Forelimb muscle (tissue), 1 donor: ENCODE measurements at places on chromosomes 7 and 10.

DNA sequence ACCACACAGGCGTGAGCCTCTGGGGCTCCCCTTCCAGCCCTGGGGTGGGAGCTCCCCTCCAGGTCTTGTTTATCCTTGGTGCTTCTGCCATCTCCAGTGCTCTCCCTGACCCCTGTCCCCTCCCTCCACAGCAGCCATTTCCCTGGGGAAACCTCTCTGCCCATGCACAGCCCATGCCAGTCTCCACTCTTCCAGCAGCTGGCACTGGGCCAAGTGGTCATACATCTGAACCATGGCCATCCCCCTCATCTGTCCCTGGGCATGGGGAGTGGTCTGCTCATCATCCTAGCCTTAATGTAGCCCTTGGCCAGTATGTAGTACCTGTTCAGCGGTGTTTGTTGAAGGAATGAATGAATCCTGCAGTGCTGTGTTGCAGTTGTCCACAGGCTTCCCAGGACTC, 172.4 kb upstream of the ZNF32 start:
- DNase-seq: no peak

- no peak for DNase-seq
Measured at GRCh38 chr7:130254555-130254954, 12.1 kb upstream of the CPA2 start.

- no peak for DNase-seq
Measured at GRCh38 chr10:73872190-73872710, 2.1 kb downstream of the CAMK2G start.

DNA sequence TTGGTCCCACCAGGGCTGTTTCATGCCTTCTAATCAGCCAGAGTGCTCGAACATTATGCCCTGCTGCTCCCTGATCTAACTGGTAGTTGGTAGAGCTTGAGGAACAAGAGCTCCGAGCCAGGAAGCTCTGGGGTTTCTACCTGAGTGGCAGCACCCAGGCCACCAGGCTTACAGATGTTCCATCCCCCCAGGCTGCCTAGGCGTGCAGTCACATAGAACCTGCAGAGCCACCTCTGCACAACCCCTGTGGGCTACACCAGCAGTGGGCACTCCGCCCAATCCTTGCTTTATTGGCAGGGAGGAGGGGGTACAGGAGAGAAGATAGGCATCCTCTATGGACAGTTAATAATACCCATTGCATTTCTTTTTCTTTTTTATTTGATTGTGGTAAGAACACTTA, 21.8 kb downstream of the MAP3K8 start:
- DNase-seq: no peak

- no peak for DNase-seq
Measured at GRCh38 chr7:52747817-52748216, 287.6 kb upstream of the POM121L12 start.

GRCh38 chr7:102981451-102981850, 68.7 kb downstream of the LRRC17 start:
- no peak for DNase-seq

GRCh38 chr10:76085002-76085816, 653.8 kb downstream of the LRMDA start:
- DNase-seq: peak; percentile 60

DNA sequence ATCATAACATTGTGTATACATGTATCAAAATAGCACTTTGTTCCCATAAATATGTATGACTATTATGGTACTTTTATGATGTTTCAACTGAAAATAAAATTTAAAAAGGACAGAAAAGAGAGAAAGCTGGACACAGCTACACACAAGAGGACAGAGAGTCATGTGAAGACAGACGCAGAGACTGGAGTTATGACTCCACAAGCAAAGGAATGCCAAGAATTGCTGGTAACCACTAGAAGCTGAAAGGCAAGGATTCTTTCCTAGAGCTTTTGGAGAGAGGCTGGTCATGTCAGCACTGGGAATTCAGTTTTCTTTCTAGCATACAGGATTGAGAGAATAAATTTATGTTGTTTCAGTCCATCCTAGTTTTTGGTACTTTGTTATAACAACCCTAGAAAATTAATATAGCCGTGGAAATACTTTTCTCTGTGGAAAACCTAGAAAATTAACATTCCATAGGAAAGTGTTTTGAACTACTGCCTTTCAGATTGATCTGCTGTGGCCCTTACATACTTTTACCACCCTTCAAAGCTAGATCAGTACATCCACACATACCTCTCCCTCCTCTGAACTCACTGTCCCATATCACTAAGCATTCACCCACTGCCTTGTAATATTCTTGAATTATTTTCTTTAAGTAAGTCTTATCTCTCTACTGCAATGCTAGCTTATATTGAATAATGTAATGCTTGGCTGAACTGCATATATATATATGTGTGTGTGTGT, 575.3 kb downstream of the IPMK start:
- no peak for DNase-seq

DNA sequence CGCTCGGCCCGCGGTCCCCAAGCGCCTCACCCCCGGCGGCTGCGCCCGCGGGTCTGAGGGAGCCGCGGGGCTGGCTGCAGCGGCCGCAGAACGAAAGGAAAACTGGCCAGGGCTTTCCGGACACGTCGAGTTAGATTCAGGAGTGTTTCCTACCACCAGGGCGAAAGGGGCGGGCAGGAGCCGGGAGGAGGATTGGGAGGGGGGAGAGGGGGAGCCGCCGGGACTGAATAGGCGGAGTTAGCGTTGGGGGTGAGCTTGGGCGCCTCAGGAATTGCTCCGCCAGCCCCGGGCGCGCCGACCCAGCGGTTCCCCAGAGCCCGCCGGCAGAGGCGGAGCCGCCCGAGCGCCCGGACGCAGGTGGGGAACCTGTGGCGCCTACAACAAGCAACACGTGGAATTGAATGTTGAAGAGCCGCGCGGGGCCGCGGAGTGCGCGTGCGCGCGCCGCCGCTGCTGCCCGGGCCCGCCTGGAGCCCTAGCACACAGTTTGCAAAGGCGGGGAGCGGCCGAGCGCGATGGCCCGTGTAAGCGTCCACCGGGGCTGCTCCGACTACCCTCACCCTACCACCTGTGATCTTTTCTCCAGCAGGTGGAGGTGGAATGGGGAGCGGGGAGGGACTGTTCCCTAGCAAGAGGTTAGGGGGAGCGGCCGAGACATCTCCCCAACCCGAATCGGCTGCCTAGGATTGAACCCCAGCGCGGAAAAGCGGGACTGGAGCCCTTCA, at the start of gene CADPS2:
Gene CADPS2, minus strand, starts transcription at position 104 of the 725 bp plus-strand sequence. CDS start 123 bp downstream, outside the sequence.
- DNase-seq: peak; percentile 39

DNA sequence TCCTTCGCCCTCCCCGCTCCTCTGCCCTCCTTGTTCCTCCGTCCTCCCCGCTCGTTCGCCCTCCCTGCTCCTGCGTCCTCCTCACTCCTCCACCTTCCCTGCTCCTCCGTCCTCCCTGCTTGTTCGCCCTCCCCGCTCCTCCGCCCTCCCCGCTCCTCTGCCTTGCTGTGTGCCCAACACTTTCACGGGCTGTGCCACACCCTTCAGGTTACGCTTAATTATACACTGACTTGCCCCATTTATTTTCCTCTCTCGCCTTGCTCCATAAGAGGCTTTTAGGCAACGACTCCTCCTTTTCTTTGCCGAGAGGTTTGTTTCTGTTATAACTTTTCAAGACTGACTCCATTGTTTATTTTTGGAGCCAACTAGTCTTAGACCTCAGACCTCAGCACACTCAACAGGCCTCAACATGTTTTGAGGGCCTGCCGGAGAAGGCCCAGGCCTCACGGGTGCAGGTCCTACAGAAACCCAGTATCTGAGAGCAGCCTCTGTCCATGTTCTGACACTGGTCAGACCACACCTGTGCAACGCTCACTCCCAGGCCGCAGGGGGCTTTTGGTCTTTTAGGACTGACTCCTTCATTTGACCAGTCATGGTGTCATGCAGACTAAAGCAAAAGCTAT, 18.2 kb upstream of the PRKAG2 start:
- no peak for DNase-seq

GRCh38 chr7:66283003-66283920, 78.1 kb downstream of the TPST1 start:
- DNase-seq: no peak

GRCh38 chr7:1457949-1458682, 1.2 kb downstream of the MICALL2 start:
- no peak for DNase-seq
